Stimulated activated CD4-positive, alpha-beta T cell treated with anti-CD3 and anti-CD28 coated beads, Interleukin-1b, Interleukin-23, amount 100 ng/mL, for 1 hour (primary cell): ENCODE measurements at places on chromosomes 6 and 20.

GRCh38 chr6:7479801-7480266 lies 61.6 kb upstream of the DSP start:
- no peak for DNase-seq

GRCh38 chr6:118675225-118675624 lies 23.8 kb upstream of the CEP85L start:
- DNase-seq = no peak

DNA sequence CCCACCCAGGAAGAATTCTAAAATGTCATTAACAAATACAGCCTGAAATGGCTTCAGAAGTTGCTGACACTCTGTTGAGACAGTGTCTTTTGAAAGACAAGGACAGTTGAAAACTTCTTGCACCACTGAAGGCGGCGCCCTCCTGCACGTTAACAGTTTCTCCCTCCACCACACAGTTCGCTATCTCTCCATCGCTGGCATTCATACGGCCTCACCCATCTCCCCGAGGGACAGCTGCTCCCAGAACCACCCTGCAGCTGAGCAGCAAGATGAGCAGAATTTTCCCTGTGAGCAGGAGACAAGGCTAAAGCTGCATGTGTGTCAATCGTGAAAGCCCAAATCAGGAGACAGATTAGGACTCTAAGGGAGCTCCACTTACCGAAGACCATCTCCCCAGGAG lies 113.3 kb downstream of the LY86 start:
- no peak for DNase-seq

GRCh38 chr6:131831392-131831791 lies 23.6 kb downstream of the ENPP1 start:
- DNase-seq = no peak

GRCh38 chr20:56985066-56985685 lies 281.3 kb downstream of the BMP7 start:
- no peak for DNase-seq
